ENCODE measurements at places on chromosomes 3 and 15.

DNA sequence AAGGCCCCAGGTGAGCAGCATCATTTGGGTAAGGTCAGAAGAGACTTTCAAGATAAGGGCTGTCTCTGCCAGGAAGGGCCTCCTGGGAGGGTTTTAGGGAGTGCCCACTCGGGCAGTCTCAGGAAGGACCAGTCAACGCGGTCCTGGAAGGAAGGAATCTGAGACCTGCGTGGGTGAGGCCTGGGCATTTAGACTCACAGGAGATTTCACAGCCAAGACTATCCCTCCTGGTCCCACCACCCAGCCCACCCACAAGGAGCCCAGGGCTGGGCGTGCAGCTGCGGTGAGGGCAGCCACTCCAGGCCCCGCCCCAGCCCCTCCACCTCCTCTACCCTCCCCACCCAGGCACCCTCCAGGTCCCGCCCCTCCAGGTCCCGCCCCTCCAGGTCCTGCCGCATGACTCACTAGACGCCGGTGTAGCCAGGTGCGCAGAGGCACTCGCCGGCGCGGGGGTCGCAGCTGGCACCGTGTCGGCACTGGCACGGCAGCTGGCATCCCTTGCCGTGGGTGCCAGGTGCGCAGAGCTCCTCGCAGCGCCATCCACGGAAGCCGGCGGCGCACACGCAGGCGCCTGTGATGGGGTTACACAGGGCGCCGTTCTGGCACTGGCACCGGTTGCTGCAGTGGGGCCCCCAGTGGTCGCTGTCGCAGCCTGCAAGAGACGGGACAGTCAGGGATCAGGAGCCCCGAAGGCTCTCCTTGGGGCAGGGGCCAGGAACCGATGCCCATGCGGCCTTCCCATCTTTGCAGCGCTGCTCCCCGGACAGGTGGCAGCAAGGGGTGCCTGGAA, 112.7 kb downstream of the RAB11A start:
- peak; percentile 33 for DNase-seq

- no peak for DNase-seq
Measured at GRCh38 chr3:11329777-11330176, 57.6 kb downstream of the ATG7 start.

DNA sequence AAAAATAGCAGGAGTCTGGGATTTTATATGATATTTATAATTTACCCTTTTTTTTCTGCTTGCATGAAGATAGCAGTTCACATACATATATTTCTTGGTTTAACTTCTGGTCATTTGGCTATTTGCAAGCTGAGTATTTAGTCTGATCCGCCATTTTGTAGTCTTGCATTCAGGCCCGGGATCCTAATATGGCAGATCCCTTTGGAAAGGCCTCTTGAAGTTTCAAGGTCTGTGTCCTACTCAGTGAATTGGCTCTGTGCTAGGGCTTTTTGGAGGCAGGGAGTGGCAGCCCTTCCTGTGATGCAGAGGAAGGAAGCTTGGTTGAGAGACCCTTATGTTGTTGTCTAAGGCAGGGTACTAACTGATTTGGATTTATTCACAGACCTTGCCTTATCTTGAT, 2.9 kb downstream of the SNRPN start:
- no peak for DNase-seq

DNA sequence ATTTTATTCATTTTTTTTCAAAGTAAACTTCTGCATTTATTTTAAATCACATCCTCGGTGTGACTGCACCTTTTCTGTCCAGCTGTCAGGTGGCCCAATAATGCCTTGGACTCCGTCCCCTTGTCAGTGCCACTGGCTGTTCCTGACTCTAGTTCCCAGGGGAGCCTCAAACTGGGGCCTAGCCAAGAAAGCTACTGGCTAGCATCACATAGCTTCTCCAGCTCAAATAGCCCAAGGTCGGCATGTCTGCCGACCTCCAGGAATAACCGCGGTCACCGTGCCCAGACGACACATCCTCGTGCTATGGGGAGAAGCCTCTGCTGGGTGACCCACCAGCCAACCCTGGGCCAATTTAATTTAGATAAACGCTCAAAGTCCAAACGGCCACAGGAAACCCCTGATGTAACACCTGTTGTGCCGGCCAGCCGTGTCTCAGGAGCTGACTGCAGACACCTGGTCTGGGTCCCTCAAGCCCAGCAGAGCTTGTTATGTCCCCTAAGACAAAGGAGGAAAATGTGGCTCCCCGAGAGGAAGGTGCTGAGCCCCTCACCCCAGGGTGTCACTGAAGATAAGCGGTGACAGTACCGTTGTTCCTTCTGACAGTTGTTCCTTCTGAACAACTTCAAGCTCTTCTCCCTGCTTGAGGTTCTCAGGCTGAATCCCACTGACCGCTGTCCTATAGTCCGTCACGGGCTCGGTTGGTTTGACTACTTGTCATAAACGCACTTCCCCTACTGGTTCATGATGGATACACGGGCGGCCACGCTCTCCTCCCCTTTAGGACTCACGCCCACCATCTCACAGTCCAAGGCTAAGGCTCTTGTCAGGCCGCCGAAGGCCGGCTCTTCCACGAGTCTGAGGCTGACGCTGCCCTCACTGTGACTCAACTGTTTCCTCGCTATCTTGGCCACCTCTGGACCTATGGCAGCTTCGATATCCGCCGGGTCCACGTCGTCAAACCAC, 126.2 kb downstream of the KLF13 start:
- no peak for DNase-seq

GRCh38 chr15:37967788-37968187, 33.3 kb downstream of the TMCO5A start:
- no peak for DNase-seq

DNA sequence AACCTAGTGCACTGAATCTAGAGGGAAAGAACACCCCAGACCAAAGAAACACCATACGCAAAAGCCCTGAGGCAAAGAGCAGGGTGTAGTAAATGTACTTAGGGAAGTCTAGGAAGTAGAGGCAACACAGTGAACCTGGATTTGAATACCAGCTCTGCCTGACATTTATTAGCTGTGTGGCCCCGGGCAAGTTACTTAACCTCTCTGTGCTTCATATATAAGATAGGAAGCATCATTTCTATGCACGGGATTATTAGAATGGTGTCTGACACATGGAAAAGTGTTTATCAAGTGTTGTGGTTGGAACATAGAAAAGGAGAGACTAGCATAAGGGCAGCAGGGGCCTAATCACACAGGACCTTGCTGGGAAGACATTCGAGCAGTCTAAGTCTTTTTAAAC, 132.2 kb downstream of the ERC2 start:
- no peak for DNase-seq

DNA sequence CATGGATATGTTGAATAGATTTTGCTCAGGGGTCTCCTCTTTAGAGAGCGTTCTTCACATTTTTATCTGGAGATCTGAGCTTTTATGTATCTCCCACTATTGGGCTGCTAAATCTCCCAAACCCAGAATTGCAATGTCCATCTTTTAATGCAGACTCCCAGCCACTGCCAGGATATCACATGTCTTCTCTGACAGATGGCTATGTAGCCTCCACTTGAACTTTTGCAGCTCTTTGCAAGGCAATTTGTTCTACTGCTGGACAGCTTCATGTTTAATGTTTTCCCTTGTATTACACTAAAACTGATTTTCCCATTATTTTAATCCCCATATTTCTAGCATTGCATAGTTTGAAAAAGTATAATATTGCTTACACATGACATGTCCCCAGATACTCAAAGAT, 177.2 kb downstream of the LPP start:
- no peak for DNase-seq

DNA sequence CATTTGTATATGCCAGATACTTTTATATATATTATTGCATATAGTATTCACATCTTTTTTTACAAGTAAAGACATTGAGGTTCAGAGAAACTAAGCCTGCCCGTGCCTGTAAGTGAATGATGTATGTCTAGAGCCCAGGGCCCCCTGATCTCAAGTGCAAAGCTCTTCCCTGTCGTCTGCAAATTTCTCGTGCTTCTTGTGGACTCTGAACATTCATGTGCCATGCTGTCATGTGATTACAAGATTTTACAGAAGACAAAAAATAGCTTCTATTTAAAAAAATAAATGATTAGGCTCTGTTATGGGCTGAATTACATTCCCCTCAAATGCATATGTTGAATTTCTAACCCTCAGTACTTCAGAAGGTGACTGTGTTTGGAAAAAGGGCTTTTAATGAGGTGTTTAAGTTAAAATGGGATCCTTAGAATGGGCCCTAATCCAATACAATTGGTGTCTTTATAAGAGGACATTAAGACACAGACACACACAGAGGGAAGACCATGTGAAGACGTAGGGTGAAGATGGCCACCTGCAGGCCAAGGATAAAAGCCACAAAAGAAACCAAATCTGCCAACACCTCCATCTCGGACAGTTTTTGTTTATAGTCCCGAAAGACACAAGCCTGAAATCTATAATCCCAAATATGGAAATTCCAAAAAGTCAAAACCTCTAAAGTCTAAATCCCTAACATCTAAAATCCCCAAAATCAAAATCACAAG, 3.9 kb upstream of the MASP1 start:
- DNase-seq, result no peak

DNA sequence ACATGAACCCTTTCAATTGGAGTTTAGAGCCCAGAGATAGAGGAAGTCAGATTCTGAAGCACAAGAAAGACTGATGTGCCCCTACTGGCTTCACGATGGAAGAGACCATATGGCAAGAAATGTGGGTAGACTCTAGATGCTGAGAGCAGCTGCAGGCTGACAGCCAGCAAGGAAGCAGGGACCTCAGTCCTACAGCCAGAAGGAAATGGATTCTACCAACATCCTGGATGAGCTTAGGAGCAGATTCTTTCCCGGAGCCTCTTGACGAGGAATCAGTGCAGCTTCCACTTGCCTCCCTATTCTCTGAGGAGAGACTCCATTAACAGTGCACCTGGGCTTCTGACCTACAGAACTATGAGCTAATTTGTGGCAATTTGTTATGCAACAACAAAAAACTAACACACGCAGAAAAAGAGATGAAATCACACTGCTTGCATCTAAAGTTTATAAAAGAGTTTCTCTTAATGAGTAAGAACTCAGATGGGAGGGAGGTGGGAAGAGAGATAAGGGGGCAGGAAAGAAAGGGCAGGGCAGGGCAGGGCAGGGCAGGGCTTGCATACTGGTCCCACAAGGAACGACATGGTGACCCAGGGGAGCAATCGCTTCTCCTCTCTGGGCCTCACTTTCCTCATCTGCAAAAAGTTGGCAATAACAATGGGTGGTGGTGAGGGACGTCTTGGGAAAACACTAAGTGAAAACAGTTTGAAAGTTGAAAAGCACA, 440.9 kb downstream of the FOXP1 start:
- DNase-seq, result peak; percentile 42

DNA sequence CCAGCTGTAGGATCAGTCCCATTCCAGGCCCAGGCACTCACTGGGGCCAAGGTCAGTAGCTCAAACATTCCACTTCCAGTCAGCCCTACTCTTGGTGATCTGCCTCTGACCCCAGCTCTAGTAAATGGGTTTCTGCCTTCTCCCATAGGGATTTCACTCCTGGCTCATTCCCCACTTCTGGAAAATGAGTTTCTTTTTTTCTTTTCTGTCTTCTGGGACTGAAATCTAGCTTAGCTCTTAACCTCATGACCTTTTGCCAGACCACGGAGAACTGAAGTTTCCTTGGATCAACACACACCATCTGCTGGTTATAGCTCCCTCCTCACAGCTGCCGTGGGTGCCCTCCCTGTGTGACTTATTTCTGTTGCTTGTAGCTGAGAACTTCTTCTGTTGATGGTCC, 21.3 kb downstream of the MME start:
- no peak for DNase-seq

DNA sequence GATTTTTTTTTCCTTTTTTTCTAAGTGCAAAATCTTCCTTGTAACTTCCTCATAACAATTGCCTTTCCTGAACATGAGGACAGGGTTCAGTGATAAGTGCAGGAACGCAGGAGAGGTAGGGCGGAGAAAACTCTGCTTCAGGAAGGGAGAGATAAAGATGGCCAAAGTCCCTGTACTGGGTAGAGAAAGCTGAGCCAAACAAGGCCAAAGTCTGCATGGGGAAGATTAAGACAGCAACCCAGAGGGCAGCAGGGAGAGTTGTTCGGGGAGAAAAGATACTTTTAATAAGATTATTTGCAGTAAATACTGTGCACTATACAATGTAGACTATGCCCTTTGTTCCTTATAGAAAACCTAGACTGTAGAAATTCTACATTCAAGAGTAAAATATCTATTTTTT, 55.4 kb upstream of the LRRFIP2 start:
- no peak for DNase-seq

GRCh38 chr3:97804471-97804870, 17.3 kb upstream of the CRYBG3 start:
- no peak for DNase-seq

DNA sequence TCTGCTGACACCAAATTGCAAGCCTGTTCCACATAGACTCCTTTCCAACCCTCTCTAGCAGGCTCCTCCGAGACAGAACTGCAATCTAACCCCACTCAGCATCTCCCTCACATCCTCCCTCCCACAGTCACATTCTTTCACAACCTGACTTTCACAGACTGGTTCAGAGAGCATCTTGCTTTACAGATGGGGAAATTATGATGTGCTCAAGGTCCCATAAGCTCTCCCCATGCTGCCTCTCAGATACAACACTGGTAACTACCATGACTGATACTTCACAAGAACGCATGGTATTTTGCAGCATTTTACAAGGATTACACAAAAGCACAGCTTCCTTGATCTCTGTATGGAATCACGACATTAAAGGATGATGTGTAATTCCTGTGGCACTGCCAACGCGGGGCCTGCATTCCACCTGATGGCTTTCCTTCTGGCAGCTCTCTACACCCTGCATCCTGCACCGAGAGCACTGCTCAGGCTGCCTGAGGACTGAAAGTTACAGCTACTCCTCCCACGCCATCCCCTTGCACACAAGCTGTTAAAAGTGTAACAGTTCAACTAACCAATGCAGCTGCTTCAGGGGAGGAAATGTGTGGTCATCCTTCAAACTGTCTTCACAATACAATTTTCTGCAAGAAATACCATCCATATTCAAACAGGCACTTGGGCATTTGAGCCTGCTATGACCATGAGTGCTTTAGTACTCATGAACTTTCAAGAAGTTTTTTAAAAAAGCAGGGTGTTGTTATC, 27.6 kb downstream of the TBC1D2B start:
- DNase-seq, result peak; percentile 98

DNA sequence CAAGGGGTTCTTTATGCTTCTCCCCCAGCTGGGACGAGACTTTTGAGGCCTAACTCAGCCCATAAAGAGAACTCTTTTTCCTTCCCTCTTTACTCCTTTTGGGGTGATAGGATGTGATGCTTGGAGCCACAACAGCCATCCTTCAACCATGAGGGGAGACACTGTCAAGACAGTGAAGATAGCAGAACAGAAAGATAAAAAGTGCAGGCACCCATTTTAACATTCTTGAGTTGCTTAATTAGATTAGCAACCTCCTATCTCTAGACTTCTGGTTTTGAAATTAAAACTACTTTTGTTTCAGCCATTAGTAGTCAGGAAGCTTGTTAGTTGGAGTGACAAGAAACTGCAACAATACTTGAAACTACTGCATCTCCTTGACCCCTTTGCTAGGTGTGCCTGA, 6.5 kb downstream of the GPR27 start:
- no peak for DNase-seq
